GDM1 (cell line): ENCODE measurements at places on chromosomes 5 and 9.

DNA sequence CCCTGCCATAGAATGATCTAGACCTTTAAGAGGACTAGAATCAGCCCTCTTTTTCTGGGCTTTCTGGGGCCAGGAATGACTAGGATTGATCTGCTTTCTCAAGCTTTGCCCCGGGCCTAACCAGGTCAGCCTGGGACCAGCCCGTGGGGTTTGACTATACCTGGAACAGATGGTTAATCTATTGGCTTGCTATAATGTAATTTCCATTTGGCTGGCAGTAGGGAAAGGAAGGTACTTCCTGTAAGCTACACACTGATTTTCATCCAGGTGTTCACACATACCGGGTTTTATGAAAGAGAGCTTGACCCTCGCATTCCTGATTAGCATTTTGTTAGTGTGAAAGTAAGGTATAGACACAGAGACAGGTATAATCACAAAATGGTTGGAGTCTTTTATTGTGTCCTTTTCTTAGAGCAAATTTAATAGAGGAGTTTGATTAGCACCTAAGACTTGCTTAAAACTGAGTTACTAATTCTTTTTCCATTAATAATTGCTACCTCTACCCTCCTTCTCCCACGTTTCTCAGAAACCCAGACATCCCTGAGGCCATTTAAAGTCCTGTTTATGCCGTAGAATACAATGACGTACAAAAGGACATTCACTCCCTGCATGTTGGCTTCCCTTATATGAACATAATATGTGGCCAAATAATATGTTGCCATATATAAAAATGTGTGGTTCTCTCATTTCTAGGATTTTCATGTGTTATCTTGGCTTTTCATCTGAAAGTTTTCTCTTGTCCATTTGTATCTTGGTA, 17.3 kb downstream of the LNPEP start:
- no peak for DNase-seq

DNA sequence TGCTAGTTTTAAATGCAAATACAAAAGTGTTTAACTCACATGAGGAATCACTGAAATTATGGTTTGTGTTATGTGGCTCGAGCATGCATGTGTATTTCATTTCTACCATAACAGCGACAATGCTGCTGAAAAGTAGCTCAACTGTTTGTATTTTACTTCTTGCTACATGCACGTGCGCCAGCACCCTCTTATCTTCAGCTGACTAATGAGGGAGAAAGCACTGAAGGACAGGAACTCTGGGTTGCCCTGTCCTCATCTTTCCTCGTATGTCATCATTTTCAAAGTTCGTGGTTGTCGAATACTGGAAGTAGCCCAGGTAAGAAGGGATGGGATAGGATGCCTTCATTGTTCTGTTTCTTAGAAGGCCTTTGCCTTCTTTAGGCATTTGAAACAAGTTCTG, 120.3 kb downstream of the SYK start:
- DNase-seq: no peak

GRCh38 chr9:114883709-114884108, 46.7 kb downstream of the TNFSF8 start:
- DNase-seq: no peak

DNA sequence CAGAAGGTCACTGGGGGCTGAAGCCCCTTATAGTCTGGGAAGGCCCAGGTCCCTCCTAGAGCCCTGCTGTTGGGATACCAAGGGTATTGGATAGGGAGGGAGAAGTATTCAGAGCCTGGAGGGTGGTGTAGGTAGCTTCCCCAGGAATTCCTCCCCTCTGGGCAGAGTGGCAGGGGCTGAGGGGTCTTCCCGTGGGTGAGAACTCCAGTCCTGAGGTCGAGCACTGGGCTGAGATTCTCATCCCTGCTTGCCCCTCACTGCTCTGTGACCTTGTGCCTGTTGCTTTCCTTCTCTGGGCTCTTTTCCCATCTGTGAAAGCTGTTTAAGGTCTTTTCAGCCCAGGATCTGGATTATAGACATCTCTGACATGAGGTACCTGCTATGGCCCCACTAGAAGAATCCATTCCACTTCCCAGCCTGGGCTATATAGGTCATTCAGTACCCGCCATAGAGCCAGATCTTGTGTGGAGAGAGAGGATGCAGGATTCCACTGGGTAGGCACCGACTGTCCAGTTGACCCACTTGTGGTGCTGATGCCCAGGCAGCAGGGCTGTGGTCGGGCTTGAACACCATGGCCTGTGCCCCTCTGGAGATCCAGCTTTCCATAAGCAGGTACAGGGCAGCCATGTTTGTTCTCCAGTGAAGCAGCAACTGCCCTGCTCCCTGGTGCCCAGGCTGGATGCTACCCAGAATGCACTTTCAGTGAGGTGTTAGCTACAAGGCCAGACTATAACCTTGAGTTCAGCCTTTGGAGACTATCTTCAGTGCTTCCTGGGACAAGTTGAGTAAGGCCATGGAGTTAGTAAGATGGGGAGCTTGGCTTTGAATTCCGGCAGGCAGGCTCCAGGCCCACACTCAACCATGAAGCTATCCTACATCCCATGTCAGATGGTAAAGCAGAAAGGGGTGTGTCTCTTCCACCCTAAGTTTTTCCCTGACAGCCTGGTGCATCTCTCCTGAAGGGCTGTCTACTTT, 60.1 kb downstream of the AMBP start:
- no peak for DNase-seq

DNA sequence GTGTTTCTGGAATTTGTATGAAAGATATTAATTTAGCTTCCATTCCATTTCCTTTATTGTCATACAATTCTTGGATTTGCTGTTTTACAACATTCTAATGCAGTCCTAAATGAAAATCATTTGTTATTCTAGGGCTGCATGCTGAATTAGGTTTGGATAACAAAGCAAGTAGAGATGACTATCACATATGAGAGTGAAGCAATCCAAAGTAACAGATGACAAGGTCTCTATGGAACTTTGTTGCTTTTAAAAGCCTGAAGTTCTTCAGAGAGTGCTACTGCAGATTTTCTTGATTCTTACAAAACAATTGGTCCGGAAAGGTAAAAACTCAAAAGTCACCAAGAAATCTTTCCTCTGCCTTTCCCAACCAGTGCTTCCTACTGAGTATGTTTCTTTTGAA, 56.9 kb upstream of the VCAN start:
- no peak for DNase-seq

GRCh38 chr5:117621921-117622320, 1047.3 kb upstream of the SEMA6A start:
- DNase-seq: no peak

GRCh38 chr5:33079548-33079947, 361.2 kb upstream of the TARS1 start:
- no peak for DNase-seq

DNA sequence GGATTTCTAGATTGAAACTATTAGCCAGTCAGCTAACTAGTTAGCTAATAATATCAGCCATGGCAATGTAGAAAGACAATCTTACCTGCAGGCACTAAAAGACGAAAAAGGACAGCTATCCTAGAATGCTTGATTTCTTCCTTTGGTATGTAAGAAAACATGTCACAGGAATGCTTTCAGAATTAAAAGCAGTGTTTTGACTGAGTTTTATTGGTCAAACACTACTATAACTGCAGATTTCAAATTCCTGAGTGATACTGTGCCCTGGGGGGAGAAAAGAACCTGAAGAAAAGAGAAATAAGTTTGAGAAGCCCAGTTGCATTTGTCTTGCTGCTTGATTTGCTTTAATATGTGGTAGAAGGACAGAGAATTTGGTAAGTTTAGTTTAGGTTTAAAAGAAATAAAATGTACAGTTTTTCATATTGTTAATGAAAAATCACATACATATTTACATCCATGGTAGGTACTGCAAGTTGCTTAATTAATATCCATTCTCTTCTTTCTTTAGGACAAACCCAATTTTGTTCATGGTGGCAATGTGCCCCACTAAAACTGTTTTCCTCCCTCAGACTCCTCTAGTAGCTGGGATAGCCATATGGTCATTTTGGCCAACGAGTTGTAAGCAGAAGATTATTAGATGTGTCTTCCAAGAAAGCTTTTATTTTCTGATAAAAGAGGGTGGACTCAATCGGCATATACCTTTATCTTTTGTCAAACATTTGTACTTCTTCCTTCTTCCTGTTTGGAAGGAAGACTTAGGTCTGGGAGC, 4.3 kb upstream of the FAM169A start:
- no peak for DNase-seq

DNA sequence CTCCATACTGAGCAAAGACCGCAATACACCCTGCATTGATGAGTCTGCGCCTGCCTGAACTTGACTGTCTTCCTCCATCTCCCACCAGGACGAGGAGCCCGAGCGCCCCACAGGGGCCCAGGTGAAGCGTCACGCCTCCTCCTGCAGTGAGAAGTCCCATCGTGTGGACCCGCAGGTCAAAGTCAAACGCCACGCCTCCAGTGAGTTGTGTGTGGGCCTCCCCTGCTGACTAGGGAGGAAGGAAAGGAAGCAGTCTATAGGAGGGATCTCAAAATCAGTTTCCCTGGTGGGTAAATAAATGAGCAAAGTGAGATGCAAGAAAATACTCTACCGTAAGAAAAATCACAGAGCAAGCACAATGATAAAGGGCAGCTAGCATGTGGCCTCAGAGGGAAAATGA, 22.8 kb upstream of the GRPEL2 start:
- DNase-seq: no peak

DNA sequence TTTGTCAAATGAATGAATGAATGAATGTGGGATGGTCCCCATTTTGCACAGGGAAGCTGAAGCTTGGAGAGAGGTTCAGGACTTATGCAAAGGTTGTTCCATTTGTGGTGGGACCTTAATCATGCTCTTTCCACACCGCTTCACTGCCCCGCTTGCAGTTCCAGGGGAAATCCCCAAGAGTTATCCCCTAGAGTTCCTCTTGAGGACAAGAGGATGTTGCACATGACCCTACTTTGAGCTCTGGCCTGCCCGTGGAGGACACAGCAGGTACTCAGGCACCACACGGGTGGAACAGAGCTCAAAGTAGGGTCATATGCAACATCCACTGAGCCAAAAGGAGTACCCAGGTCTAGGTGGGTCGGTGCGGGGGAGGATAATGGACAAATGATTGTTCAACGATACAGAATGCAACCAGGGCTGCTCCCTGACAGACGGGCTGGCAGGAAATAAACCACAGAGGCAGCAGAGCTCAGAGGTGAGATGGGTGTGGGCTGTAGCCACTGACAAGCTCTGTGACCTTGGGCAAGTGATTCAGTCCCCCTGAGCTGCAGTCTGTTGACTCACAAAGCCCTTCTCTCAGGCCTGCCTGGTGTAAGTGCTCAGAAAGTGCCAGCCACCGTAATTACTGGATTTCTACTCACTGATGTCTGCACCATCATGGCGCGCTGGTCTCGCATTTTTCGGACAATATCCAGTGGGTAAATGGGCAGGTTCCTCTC, 60.3 kb upstream of the EPB41L4B start:
- no peak for DNase-seq

DNA sequence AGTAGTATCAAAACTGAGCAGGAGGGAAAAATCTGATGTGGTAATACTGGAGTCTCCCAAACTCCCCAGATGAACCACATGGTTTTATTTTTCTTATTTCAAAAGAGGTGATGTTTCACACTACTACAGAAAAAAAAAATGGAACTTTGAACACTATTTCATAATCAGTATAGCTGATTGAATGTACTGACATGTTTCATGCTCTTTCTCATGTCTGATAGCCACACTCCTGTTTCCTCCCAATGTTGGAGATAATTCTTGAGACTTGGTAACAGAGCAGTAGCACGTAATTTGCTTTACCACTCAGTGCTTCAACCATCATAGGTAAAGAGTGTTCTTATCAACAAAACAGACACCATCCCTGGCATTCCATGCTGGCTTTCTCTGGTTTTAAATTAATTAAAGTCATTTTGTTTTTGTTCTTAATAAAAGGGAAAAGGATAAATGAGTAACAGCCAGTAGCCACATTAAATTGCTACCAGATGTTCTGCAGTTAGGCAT, 85.2 kb downstream of the MUSK start:
- no peak for DNase-seq

DNA sequence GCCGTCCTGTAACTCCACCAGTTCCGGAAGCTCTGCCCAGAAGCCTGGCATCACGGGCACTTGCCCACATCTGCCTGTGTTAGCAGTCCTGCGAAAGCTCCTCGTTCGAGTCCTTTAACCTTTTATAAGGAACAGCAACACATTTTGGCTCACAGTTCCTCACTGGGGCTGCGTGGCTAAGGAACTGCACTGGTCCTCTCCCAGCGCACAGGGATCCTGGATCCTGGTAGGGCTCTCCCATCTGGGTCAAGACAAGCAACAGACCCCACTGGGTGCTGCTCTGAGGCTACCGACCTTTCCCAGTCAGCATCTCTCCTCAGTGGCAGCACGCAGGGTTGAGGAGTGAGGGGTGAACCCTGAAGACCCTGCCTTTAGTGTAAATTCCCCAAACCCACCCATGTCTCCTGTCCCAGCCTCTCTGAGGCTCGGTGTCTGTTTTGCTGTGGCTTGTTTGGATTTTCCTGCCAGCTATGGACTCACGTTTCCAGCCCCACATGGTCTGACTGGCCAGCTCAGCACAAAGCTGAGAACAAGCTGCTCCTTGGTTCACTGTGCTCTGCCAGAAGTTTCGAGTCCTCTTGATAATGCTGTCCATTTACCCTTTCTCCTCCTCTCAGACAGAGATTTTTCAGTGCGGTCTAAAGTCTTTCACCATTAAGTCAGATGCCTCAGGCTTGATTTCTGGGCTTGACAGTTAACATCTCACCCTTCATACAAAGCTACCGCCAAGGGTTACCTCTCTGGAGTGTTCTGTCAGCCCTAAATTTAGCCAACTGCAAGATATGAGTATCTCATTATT, 80.0 kb downstream of the AK8 start:
- no peak for DNase-seq

- peak; percentile 4 for DNase-seq
Observed at GRCh38 chr9:87445646-87446045, 52.0 kb upstream of the DAPK1 start.

DNA sequence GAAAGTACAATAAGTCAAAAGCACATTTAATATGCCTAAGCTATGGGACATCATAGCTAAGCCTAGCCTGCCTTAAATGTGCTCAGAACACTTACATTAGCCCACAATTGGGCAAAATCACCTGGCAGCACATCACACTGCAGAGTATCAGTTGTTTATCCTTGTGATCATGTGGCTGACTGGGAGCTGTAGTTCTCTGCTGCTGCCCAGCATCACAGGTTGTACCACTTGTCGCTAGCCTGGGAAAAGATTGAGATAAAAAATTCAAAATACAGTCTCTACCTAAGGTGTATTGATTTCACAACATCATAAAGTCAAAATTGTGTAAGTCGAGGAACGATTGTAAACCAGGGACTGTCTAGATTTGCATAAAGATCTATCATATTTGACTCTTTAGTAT, 58.6 kb downstream of the CAMK4 start:
- DNase-seq: no peak

DNA sequence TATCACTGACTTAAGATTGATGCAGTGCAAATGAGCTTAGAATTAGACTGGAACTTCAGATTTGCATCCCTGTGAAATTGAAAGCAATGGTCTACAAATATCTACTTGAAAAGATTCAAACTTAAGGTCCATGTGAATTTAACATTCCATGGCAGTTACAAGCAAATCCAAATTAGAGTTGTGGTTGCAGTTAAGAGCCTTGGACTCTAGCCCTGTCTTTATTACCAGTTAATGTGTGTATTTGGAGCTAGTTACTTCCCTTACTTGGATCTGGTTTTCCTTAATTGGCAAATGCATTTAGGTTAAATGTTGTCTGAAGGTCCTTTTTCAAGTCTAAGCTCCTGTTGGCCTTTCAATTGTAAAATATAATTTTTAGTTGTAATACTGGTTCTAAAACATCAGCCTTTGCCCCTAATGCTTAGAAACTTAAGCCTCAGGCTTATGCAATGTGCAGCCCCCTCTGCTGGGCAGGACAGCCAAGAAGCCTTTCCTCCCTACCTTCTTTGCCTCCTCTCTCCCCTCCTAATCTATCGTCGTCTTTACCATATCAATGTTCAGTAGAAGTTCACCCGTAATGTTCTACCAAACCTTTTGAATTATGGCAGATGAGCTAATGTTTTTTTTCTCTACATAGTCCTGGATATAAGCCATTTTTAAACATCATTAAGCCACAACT, 59.5 kb downstream of the ERMP1 start:
- no peak for DNase-seq
